ENCODE measurements at places on chromosomes 1 and 21. TPM values are rescaled to one million over a fixed set of nuclear protein-coding genes. Genes with fewer than 3 reads are reported as not detected.

DNA sequence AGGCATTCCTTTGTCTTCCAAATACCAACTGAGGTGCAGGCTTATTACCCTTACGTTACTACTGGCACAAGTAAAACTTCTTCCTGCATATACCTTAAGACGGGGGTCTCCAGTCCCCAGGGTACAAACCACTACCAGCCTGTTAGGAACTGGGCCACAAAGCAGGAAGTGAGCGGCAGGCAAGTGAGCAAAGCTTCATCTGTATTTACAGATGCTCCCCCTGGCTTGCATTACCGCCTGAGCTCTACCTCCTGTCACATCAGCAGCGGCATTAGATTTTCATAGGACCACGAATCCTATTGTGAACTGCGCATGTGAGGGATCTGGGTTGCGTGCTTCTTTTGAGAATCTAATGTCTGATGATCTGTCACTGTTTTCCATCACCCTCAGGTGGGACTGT, 113.1 kb downstream of the SLC45A1 start:
- DNase-seq = no peak

DNA sequence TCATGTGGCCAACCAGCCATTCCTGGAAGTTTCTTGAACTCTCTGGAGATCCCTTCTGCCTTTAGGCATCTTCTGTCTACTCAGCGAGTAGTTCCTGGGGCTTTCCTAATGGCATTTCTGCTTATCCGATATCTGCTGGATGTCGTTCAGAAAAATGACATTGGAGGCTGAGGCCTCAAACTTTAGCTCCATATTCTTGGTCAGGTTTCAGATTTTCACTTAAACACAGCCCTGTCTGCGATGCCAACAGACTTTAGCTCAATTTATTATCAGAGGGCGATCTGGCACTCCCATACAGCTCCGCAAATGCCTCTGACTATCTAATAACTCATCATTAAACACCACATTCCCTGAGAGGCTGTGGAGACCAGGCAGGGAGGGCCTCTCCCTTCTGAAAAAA, 46.3 kb upstream of the ETS2 start:
- DNase-seq = no peak

The LIN28A gene
- not detected for total RNA-seq

DNA sequence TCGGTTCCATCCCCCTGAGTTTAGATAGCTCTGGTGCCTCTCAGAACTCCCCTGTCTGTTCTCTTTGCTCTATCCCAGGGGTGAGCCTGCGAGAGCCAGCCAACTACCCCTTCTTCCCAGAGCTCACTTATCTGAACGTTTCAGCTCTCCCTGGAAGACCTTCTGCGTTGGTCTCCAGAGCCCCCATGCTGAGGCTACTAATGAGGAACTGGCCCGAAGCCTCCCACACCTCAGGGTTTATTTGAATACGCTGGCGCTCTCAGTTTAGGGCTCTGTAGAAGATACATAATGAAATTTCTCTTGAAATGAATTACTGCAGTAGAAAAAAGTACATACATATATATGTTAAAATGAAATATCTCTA, 43.5 kb downstream of the TCEANC2 start:
- DNase-seq = no peak

DNA sequence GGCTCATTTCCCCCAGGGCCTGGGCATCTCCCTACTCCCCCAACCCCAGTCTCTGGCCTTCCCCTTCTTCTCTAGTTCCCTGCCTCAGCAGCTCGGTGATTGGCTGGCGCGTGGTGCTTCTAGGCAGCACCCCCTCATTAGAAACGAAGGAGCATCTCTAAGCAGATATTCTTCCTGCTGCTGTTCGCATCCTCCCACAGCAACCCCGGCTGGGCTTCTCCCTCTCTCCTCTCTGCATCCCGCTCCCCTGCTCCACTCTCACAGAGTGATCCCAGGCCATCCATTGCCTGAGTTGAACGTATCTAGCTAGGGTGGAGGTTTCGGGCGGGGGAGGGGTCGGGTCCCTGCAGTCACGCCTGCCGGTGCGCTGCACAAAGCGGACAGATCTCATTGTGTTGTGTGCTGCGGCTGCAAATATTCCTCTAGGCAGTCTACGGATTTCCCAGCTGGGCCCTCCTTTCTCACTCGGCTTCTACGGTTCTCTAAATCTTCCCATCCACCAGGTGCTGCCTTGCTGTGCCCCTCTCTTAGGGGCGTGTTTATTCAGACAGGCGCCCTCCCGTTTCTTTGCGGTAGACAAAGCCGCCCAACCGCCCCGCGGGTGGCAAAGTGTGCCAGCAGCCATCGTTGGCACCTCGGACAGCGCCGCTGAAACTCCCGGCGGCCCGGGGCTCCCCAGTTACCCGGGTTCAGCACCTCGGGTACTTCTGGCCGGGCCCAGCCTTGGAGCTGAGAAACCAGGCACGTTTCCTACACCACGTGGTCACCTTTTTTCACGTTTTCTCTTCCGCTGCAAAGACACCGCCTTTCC, 2.2 kb downstream of the CACNA1E start:
- no peak for DNase-seq

GRCh38 chr1:154423304-154423987, 18.3 kb downstream of the IL6R start:
- peak; percentile 46 for DNase-seq

The UBXN10 gene
- total RNA-seq = not detected

The TFF2 gene
- total RNA-seq = not detected

All from IMR-90 (cell line).